T-helper 1 cell (primary cell): ENCODE measurements at places on chromosomes 2 and 18.

DNA sequence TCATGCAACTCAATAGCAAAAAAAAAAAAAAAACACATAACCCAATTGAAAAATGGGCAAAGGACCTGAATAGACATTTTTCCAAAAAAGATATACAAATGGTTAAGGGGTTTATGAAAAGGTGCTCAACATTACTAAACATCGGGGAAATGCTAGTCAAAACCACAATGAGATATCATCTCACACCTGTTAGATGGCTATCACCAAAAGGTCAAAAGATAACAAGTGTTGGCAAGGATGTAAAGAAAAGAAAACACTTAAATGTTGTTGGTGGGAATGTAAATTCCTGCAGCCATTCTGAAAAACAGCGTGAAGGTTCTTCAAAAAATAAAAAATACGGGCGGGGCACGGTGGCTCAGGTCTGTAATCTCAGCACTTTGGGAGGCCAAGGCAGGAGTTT, 112.4 kb upstream of the CAB39 start:
- DNase-seq, result no peak

DNA sequence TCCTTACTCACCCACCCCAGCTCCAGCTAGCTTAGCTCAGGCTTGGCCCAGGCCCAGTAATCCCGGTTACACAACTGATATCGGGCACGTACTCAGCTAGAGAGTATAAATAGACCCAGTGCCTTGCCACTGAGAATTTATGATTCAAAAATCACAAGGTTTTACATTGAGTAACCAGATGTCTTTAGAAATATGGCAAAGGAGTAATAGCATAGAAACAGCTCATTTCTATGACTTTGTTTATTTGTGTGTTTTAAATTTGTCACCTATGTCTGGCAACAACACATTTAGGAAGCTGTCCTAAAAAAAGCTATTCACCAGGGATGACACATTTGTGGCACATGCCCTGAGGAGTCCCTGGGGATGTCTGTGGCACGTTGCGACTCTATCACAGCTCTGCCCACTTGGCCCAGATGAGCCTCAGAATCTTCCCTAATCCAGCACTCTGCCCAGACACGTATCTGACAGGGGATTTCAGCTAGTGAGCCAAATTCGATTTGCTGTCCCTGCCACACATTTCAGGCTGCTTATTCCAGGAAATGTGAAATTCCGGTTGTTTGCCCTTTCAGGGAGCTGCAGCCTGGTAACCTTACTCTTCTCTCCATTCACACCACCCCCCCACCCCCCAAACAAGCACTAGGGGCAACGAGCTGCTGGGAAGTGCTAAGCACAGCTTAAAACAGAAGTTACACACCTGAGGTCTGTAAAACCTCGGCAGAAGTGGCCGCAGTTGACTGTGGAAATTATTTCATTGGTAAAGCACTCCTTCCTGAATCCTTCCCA, 85.4 kb upstream of the ZCCHC2 start:
- no peak for DNase-seq

DNA sequence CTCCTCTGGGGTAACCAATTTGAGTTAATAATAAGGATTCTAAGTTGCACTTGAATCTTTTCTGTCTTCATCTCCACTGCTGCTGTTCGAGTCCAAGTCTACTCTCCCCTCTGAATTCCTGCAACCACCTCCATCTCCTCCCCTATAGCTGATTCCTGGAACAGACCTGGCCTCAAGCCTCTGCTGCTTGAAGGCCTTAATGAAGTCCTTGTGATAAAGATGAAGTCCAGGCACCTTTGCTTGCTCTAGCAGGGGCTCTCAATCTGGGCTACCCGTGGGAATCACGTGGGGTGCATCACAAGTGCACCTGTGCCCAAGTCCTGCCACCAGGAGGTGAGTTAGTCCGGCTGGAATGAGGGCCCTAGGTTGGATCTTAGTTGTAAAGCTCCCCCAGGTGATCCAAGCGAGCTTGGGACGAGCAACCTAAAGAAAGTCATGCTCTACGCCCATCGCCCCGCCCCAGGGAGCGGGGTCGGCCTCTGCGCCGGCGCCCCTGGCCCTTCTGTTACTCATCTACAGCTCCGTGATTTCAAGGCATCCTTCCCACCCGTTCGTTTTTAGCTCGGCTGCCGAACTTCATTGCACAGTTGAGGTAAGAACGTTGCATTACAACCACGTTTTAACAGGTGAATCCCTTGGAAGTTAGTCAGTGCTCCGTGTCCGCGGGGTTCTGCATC, 905 bp upstream of the IAH1 start:
- DNase-seq, result no peak

DNA sequence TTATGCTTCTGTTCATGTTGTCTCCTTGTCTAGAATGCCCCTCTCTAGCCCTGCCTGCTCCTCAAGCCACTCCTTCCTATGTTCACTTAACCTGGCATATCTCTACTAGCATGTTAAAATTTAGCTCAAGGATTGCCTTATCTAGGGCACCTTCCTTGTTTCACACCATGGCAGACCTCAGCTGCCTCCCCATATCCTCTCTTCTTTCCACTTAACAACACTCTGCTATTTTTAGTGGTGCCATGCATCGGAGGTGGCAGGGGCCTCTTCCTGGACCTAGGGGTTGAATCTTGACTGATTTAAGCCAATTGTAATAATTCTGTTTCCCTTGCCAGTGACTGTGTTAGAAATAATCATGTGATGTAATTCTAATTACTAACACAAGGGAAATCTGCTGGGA, 36.9 kb upstream of the FAM98A start:
- DNase-seq, result no peak

DNA sequence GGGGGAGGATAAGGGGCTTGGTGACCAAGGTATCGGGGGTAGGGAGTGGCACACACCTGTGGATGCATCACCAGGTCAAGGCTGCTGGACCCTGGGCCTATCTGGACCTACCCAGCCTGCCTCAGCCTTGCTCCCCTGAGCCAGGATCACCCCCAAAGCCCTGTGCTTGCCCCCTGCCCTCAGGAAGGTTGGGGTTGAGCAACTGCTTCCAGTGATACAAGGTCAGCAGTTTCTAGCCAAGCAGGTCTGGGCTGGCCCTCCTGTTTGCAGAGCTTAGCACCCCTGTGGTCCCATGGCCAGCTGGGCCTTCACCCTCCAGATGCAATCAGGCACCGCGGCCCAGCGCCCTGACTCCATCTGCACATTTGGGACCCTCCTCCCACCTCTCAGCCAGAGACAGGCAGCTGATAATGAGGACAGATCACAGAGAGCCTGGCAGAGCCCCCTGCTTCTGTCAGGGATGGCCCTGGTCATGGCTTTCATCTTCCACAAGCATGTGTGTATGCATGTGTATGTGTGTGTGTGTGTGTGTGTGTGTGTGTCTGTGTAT, 154.6 kb downstream of the TFCP2L1 start:
- DNase-seq, result no peak

- no peak for DNase-seq
Measured at GRCh38 chr2:206433190-206433589, 10.1 kb upstream of the ADAM23 start.

- no peak for DNase-seq
Measured at GRCh38 chr2:177641331-177641730, 248.8 kb downstream of the AGPS start.

GRCh38 chr2:151438506-151438905, 28.8 kb downstream of the RIF1 start:
- no peak for DNase-seq

DNA sequence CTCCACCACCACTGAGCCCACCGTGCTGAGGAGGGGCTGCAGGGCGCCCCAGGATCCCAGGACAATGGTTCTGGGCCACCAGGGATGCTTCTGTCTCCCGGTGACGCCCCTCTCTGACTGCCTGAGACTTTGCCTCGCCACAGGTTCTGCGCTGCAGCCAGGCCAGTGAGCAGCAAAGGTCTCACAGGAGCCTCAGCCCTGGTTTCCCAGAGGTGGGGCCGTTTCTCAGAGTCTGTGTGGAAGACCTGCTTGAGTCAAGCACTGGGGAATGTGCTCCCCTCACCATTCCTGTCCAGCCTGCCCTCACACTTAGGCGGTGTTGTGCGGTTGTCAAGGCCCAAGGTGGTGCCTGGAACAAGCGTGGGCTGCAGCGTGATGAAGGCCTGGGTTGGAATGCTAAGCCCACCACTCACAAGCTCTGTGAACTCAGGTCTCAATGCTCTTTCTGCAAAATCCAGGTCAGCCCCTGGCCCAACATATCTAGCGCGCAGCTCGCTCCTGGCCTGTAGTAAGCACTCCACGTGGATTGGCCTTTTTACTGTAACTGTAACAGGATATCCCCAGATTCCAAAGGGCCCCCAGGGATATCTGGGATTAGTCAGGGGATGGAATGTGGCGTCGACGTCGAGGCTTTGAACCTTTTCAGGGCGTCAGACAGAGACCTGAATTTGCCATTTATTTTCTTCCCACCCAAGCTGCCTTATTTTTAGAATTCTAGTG, 47.6 kb downstream of the PLB1 start:
- DNase-seq, result no peak

DNA sequence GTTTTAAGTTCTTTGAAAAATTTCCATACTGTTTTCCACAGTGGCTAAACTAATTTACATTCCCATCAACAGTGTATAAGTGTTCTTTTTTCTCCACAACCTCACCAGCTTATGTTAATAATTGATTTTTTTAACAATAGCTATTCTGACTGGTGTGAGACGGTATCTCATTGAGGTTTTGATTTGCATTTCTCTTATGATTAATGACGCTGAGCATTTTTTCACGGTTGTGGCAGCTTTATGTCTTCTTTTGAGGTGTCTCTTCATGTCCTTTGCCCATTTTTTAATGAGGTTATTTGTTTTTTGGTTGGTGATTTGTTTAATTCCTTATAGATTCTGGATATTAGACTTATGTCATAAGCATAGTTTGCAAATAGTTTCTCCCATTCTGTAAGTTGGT, 997.9 kb downstream of the SUCLG1 start:
- DNase-seq, result no peak

- DNase-seq, result no peak
Measured at GRCh38 chr2:187618813-187619212, 64.6 kb upstream of the TFPI start.

DNA sequence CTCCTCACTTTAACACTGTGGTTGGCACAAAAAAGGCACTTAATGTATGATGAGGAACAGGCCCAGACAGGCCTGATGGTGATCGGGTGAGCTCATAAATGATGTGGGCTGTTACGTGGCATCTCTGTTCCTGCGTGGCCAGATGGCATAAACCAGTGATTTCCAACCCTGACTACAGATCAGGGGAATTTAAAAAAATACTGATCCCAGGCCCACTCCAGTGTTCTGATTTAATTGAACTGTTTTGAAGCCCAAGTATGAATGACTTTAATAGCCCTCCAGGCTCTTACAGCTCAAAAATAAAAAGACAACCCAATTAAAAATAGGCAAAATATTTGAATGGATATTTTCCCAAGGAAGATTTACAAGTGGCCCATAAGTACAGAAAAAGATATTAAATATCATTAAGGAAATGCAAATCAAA, 48.2 kb downstream of the LIPG start:
- DNase-seq, result no peak

DNA sequence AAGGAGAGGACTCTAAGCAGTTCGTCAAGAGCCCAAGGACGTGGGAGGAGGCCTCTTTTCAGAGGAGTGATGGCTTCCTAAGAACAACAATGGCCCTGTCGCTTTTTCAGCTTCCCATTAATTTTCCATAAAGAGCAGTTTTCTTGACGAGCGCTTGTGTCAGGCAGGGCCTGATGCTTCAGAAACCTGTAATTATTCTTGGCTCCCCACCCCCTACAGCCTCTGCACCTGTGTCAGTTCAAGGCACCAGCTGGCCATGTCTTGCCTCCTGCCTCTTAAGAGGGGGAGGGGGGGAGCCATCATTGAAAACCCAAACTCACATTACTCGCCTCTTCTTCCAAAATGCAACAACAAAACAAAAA, 32.3 kb downstream of the KLF7 start:
- no peak for DNase-seq

DNA sequence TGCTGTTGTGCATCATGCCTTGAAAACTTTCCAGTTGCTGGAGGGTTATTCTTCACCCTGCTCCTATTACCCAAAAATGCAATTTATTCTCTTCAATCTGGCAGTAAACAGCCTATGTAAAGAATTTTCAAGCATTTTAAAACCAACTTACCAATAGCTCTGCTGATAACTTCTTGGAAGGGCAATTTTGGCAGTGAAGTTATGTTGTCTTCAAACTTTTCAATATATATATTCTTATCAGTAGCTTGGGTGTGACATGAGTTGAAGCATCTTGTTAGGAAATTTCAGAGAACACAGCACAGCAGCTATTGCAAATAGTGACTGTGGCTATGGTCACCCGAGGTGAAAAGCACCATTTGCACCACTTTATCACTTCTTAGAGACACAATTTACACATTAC, 395.5 kb downstream of the STK39 start:
- DNase-seq, result no peak

GRCh38 chr2:96203130-96204028, 5.2 kb downstream of the STARD7 start:
- no peak for DNase-seq

- DNase-seq, result no peak
Measured at GRCh38 chr2:236081171-236081570, 87.0 kb downstream of the GBX2 start.

DNA sequence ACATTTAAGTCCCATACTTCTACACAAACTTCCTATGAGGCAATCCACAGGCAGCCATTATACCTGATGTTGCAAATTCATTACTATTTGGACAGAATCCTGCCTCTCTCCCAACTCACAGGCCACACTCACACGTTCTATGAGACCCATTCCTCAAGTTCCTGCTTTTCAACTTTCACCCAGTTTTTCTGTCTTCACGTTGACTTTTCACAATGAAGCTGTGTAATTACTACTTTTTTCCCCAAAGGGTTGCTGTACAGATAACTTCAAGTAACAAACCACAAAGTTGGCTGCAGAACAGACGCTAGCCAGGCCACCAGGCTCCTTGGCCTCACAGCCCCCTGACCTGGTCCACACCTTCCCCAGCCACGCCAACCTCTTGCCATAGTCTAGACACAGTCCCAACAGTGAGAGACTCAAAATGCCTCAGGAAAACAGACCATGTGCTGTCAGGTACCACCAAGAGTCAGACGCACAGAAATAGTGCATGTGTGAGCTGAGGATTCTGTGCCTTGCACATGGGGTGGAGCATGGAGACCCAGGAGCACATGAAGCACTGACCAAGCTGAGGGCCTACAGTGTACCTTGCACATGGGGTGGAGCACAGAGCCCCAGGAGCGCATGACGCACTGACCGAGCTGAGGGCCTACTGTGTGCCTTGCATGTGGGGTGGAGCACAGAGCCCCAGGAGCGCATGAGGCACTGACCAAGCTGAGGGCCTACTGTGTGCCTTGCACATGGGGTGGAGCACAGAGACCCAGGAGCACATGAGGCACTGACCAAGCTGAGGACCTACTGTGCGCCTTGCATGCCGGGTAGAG, 61.0 kb downstream of the EIPR1 start:
- DNase-seq, result no peak

GRCh38 chr2:229096409-229097066, 174.5 kb downstream of the PID1 start:
- no peak for DNase-seq

DNA sequence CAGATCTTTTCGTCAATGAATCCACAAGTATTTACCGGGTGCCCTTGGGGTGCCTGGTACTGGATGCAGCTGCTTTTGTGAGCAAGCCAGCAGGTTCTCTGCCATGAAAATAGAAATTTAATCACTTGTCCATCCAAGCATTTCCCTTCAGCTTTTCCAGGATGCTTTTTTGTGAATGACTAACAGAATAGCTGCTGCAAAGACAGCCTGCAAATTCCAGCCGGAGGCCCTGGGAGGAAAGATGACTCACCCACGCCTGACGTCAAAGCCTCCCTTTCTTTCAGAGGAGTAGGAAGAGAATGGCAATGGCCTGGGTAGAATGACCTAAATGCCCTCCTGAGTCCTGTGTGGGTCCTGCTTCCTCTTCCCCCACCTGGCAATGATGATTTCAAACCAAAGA, 111.9 kb downstream of the AP1S3 start:
- DNase-seq, result no peak
